Activated CD4-positive, alpha-beta T cell treated with anti-CD3 and anti-CD28 coated beads, Interleukin-2, amount 50 U/mL, for 24 hours (primary cell): ENCODE measurements at places on chromosomes 12 and 14.

- DNase-seq, result no peak
Measured at GRCh38 chr12:106722837-106723236, 51.6 kb upstream of the RIC8B start.

DNA sequence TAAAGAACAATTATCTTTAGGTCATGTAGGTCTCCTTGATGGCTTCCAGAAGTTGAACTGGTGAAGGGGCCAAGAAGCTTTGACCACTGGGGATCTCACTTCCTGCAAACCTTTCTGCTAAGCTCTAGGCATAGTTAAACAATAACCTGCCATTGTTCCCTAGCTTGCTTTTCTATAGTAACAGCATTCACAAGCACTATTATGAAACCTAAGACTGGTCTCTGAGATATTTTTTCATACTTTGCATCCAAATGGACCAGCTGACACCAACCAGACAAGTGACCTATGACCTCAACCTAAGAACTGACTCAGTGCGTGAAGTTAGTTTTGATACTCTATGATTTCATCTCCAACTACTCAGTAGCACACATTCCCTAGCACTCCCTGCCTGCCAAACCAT lies 129.1 kb downstream of the PTPRB start:
- no peak for DNase-seq

DNA sequence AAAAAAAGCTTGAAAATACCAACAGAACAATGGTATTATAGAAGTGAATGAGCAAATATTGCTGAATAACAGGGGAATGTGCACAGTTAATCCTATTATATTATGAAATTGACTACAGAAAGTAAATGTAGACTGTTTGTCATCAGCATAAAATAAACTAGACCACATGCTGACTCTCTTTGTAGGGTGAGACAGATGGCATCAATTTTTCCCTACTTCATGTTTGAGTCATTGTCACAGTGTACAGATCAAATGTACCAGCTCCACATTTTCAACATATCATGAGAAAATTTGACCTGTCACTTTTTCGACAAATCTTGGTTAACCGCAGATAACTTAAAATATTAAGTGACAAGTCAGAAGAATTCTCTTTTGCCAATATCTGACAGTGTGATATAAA lies 421.0 kb downstream of the RPL10L start:
- no peak for DNase-seq

DNA sequence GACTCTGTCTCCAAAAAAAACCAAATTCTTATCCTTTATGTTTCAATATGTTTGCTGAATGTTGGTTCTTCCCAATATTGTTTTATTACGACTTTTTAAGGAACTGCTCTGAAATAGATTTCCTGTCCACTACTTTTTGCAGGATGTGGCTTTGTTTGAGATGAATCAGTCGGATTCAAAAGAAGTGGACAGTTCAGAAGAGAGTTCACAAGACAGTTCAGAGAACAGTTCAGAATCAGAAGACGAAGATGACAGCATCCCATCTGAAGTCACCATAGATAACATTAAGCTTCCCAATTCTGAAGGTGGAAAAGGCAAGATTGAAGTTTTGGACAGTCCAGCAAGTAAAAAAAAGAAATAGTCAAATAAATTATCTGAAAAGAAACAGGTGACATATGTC lies 8.2 kb downstream of the NOPCHAP1 start:
- no peak for DNase-seq

DNA sequence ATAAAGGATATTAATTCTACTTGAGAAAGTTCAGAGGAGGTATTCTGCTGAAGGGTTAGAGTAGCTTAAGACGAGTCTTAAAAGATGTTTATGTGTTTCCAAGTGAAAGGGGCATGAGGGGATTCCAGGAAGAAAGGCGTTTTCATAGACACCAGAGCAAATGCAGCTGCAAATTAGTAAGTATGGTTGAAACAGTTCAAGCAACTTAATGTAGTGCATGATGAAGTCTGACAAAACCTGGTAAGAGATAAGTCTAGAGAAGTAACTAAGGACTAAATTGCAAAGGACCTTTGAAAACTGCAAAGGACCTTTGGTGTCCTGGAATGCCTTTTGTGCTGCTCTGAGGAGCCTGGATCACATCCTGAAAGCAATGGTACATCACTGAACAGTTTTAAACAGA lies 11.5 kb downstream of the LUM start:
- no peak for DNase-seq

DNA sequence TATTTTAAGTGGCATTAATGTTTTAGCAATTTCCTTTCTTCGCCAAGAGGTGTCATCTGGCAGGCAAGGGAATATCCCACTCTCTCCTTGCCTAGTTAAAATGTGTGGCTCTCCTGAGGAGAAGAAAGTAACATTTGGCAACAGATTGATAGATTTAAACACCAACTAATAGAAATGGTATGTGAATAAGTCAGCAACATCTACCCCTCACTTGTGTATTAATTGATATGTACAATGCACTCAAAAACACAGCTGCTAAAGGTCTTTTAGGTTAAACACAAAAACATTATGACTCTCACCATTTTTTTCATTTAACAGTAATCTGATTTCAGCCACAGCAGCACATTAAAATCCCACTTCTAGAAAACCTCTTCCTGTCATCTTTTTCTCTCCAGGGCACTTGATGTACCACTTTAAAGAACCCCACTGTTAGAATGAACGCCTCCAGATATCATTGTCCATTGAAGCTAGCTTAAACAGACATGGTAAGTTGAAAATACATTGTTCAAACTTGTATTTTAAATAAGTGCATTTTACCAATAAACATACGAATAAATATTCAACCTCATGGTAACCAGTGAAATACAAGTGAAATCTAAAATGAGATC lies 151.7 kb downstream of the RPAP3 start:
- DNase-seq, result no peak
